COR-L47 (cell line): ENCODE measurements at places on chromosomes 5 and 9.

- no peak for DNase-seq
Measured at GRCh38 chr9:89865357-89865756, 260.5 kb downstream of the GADD45G start.

GRCh38 chr5:176490301-176490700, 42.1 kb downstream of the FAF2 start:
- DNase-seq, result no peak

- DNase-seq, result no peak
Measured at GRCh38 chr5:151121665-151122064, 35.9 kb downstream of the ANXA6 start.

- no peak for DNase-seq
Measured at GRCh38 chr9:105860516-105860915, 166.2 kb downstream of the TMEM38B start.

DNA sequence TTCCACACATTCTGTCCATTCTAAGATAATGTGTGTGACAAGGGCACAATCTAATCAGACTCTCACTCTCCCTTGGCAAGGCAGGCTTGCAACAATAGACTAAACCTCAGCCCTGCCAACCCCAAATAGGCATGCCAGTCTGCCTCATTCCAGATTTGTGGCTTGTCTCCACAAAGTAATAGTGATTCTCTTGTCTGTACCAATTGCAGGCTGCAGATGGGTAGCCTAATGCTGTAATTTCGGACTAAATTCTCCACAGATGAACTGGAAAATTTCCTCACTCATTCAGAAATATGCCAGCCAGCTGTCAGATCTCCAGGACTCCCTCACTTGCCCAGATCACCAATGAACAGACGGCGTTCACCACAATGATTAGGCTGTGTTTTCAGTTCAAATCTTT, 413.6 kb downstream of the ELAVL2 start:
- no peak for DNase-seq

- no peak for DNase-seq
Measured at GRCh38 chr5:124932791-124933600, 186.6 kb upstream of the ZNF608 start.

GRCh38 chr5:72608297-72608696, 101.1 kb upstream of the ZNF366 start:
- no peak for DNase-seq

DNA sequence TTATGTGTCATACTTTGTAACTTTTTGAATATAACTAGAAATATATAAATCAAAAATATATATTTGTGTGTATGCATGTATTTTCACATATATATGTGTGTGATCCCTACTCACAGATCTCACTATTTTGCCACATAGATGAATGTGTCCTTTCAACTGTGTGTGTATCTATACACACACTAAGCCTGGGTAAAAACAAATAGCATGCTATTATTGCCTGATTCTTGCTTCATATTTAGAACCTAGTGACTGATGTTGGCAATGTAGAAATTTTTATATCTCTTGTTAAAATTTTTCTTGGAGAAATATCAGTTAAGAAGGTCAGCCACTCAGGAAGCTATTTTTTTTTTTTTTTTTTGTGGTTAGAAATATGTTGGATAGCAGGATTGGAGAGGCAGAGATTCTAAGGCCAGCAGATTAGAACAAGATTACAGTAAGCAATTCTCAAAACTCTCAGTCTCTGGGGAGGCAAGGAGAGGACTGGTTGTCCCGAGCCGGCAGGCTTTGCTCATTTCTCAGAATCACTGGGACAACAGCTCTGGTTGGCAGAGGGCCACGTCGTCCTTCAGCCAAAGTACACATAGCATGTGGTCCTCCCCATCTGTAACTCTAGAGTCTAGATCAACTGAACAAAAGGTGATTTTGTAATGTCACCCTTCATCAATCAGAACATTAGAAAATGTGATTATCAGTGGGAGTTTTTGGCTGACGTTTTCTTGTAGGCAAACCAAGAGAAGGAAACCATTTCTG, 19.7 kb downstream of the C6 start:
- DNase-seq, result no peak

GRCh38 chr5:119470851-119471451, 18.7 kb downstream of the HSD17B4 start:
- no peak for DNase-seq

GRCh38 chr9:115540091-115540490, 422.1 kb upstream of the TNC start:
- DNase-seq, result no peak

DNA sequence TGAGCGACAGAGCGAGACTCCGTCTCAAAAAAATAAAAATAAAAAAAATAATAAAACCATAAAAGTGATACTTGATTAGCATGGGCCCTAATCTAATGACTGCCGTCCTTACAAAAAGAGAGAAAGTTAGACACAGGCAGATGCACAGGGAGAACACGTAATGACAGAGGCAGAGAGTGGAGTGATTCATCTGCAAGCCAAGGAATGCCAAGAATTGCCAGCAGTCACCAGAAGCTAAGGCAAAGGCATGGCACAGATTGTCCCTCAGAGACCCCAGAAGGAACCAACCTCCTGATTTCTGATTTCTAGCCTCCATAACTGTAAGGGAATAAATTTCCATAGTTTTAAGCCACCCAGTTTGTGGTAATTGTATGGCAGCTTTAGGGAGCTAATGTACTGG, 79.6 kb upstream of the FREM1 start:
- DNase-seq, result no peak

DNA sequence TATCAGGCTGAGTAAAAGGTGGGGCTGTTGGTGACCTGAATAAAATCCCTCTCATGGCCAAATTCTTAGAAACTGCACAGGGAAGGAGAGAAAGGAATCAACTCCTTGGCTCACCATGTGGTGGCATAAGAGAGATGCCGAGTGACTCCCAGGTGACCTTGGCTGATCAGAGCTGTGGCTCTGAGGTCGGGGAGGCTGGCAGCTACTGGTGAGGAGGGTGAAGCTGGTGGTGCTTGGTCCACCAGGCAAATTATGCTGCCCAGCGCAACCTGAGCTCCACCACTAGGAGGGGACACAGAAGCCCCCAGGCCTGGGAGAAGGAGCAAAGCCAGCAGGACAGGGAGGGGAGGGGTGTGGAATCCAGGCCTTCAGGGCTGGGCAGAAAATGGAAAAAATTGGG, 111.2 kb upstream of the IL12B start:
- no peak for DNase-seq

DNA sequence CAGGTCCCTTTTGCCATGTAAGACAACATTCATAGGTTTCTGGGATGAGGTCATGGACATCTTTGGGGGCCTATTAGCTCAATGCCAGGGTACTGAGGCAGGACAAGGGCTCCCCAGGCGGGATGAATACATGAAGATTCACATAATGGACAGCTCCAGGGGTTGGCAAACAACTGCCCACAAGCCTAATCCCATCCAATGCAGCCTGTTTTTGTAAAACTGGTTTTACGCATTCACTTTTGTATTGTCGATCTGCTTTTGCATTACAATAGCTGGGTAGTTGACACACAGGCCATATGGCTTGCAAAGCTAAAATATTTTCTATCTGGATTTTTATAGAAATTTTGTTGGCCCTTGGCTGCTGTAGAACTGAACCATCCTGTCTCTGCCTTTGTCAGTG, 248.5 kb upstream of the PANK3 start:
- DNase-seq, result no peak

DNA sequence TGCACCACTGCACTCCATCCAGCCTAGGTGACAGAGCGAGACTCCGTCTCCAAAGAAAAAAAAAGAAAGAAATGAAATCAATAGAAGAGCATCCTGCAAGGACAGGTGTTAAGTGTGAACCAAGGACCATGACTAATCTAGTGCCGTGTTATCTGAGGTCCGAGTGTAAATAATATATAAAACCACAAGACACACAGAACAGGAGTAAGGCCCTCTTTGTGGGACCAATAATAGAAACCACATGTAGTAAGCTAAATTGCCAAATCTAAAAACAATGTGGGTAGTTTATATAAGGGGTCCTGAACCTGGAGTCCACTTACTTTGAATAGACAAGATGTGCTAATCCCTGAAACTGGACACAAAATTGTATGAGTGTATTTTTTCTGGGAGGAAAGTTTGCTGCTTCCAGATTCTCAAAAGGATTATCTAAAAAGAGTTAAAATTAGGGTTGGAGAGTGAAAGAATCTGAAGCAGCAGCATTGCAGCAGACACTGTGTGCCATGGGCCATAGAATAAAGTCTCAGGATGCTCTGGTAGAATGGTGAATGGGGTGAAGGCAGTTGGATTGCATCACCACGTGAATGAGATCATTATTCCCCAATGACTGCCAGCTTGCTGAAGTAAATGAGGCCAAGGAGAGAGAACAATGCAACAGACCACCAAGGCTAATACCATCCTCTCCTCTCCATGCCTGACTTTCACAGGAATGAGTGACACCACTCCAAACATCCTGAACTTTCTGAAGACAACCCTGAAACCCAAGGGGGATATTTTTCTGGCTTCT, 222.7 kb downstream of the DCP2 start:
- no peak for DNase-seq

DNA sequence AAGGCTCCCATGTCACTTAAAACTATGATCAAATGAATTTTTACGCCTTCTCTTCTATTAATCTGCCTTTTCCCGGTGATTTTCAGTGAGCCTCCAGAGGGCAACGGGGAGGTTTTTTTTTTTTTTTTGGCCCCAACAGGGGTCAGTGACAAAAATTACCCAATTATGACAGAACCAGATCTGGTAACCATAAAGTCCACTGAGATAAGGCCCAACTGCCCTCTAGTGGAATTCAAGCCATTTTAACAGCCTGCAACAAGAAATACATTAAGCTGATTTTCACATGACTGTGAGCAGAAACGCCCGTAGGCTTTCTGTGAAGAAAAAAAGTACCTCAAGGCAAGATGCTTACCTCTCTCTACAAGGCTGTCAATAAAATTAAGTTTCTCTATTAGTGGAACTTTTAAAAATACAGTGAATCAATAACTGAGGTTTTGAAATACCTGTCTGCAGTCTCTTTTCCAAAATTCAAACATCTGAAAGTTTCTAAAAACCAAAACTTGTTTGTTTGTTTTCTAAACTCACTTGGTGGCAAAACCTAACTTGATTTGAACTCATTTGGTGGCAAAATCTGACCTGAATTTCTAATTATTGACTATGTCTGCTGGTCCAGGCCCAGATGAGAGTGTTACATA, 49.7 kb upstream of the FST start:
- peak; percentile 40 for DNase-seq

- no peak for DNase-seq
Measured at GRCh38 chr5:111681414-111682120, 75.4 kb downstream of the NREP start.

DNA sequence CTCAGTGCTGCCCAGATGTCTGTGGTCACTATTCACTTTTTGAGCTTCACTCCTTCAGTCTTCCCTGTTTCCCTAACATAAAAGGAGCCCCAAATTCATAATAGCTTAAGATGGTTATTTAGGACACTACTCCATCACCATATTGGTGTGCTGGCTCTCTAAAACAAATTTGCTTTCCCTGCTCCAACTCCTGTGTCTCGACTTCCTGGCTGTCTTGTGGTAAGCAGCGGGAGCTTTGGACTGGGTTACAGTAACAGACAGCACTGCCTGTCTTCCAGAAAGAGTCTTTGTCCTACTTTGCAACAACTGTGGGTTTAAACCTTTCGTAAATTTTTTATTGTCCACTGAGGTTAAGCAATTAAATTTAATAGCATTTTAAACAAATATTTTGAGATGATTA, 389.4 kb downstream of the CDH9 start:
- DNase-seq, result no peak

DNA sequence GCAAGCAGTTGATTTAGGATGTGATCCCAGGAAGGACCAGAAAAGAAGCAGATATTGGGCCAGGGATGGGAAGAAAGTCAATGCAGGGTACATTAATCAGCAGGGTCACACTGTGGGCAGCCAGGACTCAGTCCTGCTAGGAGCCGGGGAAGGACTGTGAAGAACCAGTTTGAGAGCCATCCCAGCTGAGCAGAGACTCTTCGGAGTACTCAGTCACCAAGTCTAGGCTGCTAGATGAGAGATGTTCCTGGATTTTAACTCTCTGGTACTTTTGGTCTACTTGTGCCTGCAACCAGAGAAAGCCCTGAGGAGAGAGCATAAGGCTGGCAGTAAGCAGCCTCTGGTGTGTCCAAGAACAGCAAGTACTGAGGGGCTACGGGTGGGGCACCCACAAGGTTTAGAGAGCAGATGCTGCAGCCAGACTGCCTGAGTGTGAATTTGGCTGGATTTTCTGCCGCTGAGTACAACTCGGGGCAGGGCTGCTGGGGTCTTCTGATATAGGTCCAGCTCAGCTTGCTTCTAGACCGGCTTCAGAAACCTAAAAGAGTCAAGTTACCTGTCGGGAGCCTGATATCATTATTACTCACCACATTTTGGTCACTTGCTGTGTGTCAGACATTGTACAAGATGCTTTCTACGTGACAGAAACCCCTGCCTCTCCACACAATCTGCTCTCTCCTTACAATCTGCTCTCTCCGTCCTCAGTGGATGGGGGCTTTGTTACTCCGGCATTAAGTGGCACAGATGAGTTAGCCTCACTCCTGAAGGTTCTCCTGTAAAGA, 250.2 kb upstream of the GAS1 start:
- no peak for DNase-seq
